ENCODE measurements at places on chromosomes 1 and 21.

DNA sequence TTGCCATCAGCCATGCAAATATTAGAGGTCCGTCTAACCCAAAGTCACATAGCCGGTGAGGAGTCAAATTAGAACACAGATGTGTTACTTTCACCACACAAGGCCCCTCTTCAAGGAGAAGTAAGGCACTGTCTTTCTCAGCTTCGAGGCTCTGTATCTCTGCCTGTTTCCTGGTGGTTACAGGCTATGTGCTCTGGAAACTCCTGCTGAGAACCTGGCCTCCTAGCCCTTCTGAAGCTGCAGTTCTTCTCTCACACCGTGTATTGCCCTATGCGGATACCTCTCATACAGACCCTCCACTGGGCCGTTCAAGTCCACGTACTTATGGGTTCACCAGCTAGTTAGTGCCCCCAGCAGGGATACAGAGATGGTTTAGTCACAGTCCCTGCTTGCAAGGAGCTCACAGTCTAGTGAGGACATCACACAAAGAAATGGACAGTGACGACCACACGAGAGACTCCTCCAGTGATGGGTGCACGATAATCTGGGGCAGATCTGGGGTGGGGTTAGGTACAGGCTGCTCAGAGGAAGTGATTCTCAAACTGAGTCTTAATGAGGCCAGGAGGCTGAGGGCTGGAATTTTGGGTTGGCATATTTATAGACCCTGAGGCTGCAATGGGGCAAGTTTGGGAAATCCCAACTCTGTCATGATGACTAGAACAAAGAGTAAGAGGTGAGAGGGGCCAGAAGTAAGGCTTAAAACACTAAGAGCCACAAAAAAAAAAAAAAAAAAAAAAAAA, 22.8 kb upstream of the ELOA start:
- no peak for DNase-seq

DNA sequence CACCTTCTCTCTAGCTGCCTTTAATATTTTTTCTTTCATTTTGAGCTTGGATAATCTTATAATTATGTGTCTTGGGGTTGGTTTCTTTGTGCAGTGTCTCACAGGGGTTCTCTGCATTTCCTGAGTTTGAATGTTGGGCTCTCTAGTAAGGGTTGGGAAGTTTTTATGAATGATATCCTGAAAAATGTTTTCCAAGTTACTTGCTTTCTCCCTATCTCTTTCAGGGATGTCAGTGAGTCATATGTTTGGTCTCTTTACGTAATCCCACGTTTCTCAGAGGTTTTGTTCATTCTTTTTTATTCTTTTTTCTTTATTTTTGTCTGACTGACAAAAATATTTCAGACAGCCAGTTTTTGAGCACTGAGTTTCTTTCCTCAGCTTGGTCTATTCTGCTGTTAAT, 55.4 kb upstream of the CCDC190 start:
- DNase-seq: no peak

- peak; percentile 51 for DNase-seq
These were observed 9.0 kb downstream of the TRAF5 start for GRCh38 chr1:211335522-211336157.

- DNase-seq: no peak
These were observed 39.4 kb upstream of the CAMK1G start for GRCh38 chr1:209544098-209544497.

DNA sequence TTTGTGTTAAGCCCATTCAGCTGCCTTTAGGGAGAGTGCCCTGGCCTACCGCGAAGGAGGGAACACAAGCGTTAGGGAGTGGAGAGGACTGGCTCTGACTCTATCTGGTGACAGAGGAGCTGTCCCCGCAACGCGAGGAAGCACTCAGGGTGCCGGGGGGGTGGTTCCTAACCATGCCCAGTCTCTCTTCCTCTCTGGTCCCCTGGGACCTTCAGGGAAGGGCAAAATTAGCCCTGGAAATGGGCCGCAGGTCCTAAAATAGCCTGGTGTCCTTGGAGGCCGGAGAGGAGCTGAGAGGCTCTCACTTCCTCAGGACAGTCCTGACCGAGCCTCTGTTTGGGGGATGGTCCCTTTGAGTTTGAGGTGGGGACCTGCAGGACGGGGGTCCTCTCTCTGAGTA, 5.8 kb downstream of the SLC45A1 start:
- no peak for DNase-seq

DNA sequence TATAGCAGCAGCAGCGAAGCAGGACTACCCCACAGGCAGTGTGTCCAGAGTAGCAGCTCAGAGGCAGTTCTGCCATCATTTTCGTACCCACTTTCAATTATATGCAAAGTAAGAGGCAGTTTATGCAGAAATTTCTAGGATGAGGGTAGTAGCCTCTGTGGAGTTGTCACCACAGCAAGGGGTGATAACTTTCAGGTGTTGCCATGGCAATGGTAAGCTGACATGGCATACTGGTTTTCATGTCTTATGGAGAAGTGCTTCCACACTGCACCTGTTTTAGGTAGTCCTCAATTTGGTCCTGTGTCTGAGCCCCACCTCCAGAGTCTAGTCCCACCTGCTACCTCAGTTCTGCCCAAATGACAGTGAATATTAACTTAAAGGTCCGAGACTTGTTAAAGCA, 133.3 kb upstream of the SYT6 start:
- DNase-seq: no peak

DNA sequence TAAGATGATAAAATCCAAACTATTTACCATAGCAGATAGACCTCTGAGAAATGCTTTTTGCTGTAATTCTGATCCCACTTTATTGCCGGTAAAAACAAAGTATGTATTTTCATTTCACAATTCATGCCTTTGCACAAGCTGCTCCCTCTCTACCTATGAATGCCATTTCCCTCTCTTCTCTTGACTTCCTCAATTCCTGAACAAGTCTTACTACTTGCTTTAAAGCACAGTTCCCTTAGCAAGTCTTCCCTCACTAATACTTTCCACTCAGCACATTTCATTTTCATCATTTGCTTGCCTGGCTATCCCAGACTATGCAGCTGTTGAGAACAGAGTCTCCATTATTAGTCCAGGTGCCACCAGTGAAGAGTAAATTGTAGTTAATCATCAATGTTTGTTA, 13.8 kb downstream of the GPATCH2 start:
- DNase-seq: no peak

- no peak for DNase-seq
These were observed 23.4 kb downstream of the SPSB1 start for GRCh38 chr1:9316080-9316444.

DNA sequence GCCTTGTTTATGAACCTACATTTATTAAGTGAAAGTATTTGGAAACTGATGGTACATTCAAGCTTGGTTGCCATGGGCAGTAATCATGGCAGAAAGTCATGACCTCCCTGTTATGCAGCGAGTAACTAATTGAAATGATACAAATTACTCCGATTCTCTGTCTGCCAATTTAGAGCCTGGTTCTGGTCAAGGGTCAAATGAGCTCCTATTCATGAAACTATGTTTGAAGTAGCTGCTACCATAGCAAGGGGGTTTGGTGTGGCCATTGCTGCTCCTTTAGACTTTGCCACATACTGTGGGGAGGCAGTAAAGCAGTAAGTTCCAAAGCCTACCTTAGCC, 187.2 kb upstream of the FOXD3 start:
- DNase-seq: no peak

- DNase-seq: no peak
These were observed 691 bp upstream of the MPZL1 start for GRCh38 chr1:167720965-167721616.

- DNase-seq: no peak
These were observed 181.0 kb downstream of the DHRS3 start for GRCh38 chr1:12436817-12437599.

- DNase-seq: no peak
These were observed 3.8 kb upstream of the PIGC start for GRCh38 chr1:172447641-172448040.

DNA sequence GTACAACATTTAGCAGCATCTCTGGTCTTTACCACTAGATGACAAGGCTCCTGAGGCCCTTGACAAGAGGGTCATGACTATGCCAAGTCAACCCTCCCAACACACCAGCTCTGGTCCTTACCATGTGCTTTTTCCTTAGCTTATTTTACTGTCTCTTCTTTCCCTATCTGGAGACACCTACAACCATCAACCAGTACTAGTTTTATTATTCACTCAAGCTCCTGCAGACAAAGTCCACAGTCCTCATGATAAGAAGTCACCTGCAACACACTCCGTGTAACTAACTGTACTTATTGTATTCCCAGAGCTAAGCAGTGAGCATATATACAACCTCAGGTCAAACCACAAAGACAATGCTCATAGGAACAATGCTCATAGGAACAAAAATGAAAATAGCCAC, 15.3 kb downstream of the PABPC4 start:
- DNase-seq: no peak

- DNase-seq: no peak
These were observed 197.1 kb downstream of the KCNK2 start for GRCh38 chr1:215279682-215280081.

GRCh38 chr1:60890664-60891063, 191.7 kb upstream of the NFIA start:
- no peak for DNase-seq

GRCh38 chr1:242237051-242237450, 238.2 kb upstream of the MAP1LC3C start:
- DNase-seq: no peak

DNA sequence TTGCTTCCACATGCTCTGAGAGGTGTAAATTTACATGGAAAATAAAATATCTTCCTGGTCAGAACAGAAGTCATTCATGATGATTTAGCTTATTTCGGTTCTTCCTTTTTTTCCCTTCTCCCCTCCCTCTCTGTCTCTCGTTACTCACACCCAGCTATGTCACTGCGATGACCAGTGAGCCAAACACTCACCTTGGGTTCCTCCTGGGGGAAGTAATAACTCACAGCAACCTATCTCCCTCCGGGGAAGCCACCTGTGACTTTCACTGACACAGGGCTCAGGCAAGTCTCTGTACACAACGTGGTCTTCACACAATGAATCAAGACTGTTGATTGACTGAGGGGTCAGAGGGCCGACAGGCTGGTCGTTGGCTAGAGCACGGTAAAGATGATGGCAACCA, 135.3 kb upstream of the VANGL1 start:
- DNase-seq: no peak

GRCh38 chr1:245969283-245969682, 537.8 kb downstream of the SMYD3 start:
- no peak for DNase-seq

DNA sequence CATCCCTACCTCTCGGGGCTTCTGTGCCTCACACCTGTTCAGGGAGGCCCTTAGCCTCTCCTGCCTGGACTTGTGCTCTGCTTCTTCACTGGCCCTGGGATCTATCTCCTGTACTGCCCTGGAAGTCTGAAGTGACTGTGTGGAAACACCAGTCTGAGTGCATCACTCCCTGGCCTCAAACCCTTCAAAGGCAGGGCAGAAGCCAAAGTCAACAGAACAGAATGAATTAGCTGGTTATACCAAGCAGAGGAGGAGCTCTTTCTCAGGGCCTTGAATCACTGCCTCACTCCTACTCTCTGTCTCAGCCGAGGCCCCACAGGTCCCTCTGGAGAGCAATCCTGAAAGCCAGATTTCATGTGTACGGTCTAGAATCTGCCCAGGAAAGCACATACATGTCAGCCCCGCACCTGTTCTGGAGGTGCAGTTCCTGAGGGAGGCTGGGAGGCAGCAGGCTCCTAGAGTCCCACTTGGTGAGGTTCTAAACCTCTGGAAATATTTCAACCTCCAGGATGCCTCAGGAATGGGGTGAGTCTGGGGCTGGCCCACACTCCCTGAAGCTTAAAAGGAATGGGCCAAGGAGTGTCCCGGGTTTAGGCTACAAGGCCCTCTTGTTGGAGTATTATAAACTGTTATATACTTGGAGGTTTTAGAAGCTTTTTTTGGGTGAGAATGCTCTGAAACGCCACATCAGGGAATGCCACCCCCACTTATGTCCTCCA, 98.3 kb downstream of the ABCA4 start:
- no peak for DNase-seq

DNA sequence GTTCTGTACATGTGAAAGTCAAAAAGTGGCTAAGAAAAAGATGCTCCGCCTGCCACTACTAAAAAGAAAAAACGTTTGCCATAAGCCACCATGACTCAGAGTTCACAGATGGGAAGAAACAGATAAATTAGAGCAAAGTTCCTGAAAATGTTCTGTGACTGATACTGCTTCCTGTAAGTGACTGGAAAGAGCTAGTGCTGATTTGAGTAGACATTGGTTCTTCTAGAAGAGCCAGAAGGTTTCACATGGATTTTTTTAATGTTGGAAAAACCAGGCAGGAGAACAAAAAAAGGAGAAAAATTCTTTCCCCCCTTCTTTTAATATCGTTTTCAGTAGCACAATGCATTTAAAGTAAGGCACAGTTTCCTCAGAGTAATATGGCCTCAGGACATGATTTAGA, 221.4 kb downstream of the HLX start:
- no peak for DNase-seq

DNA sequence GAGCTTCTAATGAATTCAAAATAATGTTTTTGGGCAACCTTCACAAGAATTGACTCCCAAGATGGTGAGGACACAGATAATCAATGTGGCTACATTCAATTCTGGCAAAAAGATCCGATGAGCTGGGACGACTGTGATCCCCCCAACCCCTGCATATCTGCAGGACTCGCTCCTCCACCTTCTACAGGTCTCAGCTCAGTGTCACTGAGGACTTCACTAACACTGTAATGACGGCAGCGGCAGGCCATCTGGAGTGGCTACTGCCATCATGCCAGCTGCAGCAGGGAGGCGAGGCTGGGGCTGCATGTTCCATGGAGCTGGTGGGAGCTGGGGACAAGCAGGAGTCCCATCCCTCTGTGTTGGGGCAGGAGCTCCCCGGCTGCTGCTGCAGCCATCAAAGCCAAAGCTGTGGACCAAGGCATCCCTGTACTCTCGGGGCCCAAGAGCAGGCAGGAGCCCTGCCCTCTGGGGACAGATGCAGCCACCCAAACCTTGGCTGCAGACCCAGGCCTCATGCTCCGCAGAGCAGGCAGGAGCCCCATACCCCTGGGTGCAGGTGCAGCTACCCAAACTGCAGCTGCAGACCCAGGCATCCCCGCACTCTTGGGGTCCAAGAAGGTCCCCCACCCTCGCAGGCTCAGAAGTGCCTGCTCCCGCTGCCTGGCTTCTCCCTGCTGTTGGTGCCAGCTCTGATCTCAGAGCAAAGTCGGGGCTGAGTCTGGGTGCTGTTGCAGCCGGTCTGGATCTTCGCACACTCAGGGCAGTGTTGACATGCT, 12.2 kb upstream of the DHRS3 start:
- no peak for DNase-seq

GRCh38 chr1:89708751-89709375, 75.9 kb downstream of the LRRC8C start:
- no peak for DNase-seq

GRCh38 chr1:927234-927633, 3.5 kb downstream of the SAMD11 start:
- no peak for DNase-seq

GRCh38 chr1:4048076-4048475, 148.0 kb upstream of the C1orf174 start:
- no peak for DNase-seq
